Stimulated activated CD8-positive, alpha-beta memory T cell treated with anti-CD3 and anti-CD28 coated beads, Interleukin-2, amount 100 ng/mL, for 48 hours (primary cell): ENCODE measurements at places on chromosomes 3 and 15.

DNA sequence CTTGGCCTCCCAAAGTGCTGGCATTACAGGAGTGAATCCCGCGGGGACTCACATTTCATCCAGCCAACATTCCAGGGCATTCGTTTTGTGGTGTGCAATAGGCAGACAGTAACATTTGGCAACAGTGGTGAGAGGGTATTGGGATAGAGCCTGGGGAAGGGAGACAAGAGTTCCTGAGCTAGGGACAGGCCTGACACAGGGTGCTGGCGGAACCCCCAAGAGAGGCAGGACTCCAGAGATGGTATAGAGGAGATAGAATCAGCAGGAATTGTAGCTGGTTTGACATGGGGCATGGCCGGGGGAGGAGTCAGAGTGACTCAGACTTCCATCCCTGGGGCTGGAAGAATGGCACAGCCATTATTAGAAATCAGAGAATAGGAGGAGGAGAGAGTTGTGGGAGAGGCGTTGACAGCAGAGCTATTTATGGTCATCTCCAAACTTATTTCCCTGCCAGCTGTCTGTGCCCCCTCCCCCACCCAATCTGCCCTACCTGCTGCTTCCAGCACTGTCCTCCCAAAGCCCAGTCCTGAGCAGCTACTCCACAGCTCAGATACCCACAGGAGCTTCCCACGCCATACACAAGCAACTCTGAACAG, 4.4 kb upstream of the IDH2 start:
- no peak for DNase-seq

DNA sequence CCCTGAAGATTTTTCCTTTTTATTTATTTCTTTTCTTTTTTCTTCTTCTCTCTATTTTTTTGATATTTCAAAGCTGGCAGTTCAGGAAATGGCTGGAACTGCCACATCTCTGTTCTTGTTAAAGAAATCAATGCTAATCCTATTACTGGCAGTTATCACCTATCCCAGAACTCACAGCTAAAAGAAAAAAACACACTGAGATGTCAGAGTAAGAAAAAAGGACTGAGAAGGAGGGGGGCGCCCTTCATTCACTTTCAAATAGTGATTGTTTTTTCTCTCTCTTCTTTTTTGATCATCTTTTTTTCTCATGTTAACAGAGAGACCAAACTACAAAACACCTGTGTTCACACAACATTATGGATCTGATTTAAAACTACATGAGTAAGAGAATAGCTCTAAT, 337.1 kb downstream of the IL20RB start:
- DNase-seq = no peak

DNA sequence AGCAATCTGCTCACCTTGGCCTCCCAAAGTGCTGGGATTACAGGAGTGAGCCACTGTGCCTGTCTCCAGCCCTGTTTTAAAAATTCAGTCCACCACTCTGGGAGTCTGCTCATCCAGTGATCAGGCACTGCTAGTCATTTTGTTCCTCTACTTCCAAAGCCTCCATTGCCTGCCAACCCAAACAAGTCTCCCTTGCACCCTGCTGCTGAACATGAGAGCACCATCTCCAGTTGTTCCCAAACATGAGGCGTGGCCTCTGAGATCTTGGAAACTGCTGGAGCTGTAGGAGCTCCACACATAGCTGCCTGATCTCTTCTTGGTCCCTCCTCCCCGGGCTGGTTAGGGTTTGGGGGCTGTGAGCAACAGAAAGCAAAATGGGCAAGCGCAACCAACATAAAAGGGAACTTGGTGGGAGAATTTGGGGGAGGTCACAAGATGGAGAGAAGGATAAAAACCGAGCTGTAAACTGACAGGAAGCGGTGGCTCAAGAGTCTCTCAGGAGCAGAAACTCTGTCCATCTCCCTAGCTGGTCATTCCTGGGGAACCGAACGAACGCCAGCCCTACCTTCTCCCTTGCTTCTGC, 49.6 kb upstream of the TLE3 start:
- DNase-seq = no peak

DNA sequence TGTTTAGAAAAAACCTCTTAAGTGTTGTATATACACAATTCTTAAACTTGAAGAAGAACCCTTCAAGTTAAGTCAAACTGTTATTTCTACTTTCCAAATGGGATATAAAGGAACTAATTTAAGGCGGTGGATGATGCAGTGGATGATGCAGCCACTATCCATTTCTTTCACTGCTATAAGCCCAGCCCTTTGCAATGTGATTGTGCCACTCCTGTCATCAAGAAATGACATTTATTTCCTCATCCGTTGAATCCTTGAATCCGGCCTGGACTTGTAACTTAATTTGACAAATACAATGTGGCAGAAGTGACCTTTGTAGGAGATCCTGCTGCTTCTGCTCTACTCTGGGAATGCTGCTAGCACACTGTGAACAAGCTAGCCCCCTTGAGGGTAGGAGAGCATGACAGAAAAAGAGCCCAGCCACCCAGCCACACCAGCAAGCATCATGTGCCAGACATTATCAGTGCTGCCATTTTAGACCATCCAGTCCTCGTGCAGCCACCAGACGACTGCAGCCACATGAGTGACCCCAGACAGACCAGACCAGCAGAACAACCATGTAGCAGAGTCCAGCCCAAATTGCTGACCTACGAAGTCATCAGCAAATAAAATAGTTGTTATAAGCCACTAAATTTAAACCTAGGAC, 47.4 kb downstream of the UACA start:
- no peak for DNase-seq

- DNase-seq = no peak
Observed at GRCh38 chr15:69798481-69799250, 299.1 kb downstream of the TLE3 start.

DNA sequence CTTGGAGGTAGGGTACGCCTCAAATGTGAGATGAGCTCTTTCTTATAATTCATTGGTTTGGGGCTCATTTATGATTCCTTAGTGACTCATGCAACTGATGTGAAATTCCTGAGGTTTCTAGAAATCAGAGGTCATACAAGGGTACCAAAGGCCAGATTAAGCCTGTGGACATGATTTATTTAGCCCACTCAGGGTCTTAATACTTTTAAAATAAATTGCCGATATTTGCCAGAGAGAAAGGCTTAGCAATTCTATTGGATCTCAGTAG, 289.0 kb downstream of the NEK10 start:
- DNase-seq = no peak

- DNase-seq = no peak
Observed at GRCh38 chr3:73175698-73176097, 114.2 kb downstream of the EBLN2 start.

GRCh38 chr15:88513195-88513594, 33.3 kb downstream of the DET1 start:
- DNase-seq = no peak

GRCh38 chr15:41940441-41940857, 31.9 kb downstream of the EHD4 start:
- DNase-seq = no peak
